BJ (cell line): ENCODE measurements at places on chromosomes 1 and 21. TPM values are rescaled to one million over a fixed set of nuclear protein-coding genes. Genes with fewer than 3 reads are reported as not detected.

GRCh38 chr1:240611228-240611618, 732 bp downstream of the GREM2 start:
- no peak for DNase-seq

- no peak for DNase-seq
These were observed 13.6 kb downstream of the GABRD start for GRCh38 chr1:2032737-2033136.

The CD5L gene
- polyA plus RNA-seq, result not detected in 2 replicates

GRCh38 chr1:212242288-212242984, 42.8 kb upstream of the PPP2R5A start:
- DNase-seq, result no peak

- no peak for DNase-seq
These were observed 71.4 kb downstream of the ZNF281 start for GRCh38 chr1:200338451-200338850.

DNA sequence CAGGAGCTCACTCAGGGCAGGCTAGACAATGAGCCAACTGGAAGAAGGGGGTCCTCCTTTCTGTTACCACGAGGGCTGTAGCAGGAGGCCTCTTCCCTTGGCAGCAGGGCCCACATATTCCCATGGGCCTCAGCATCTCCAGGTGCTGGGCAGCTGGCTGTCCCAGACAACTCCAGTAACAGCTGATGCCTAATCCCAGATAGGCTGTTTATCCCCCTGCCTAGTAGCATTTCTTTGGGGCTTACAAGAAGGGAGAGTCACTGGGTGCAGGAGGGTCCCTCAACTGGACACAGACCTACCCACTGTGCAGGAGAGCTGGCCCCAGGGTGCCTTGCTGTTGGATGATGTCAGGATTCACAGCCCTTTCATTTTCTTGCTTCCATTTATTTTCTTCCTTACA, 278.2 kb downstream of the DSCAM start:
- DNase-seq, result no peak

The INSRR gene
- polyA plus RNA-seq, result not detected in 2 replicates

- DNase-seq, result no peak
These were observed 610 bp downstream of the RBM8A start for GRCh38 chr1:145926686-145927062.

DNA sequence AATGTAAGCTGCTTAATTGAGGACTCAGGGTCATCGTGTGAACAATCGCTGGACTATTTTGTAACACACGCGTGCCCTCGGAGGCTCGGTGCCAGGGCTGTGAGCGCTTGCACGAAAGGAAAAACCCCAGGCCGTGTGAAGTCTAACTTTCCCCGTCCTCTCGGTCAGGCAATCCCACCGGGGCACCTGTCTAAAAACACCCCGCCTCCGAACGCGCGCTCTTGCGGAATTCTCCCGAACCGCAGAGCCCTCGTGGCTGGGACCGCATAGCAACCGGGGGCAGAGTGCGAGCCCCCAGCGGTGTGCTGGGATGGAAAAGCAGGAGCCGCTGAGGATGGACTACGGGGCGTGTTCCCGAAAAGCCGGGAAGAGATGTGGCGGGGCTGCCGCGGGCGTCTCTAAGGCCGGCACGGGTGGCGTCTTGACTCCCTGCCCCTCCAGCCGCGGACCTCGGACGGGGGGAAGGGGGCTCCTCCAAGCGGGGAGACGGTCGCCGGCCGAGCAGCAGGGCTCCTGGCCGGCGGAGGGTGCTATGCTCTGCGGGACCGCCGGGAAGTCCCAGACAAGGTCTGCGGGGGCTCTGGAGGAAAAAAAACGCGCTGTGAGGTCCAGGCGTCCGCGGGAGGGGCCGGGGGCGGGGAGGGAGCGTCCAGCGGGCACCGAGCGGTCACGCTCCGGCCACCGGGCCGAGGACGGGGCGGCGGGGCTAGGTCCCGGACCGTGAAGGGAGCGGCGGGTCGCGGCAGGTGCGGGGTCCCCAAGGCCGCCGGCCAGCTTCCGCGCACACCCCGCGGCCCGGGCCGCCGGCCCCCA, 936 bp downstream of the ZBTB21 start:
- no peak for DNase-seq

GRCh38 chr21:45253180-45253579, 34.5 kb downstream of the POFUT2 start:
- no peak for DNase-seq

The TCHH gene
- polyA plus RNA-seq, result not detected in 2 replicates

The CFH gene
- 13.6 and 30.0 TPM in 2 replicates for polyA plus RNA-seq

GRCh38 chr1:2479186-2479585, 3.1 kb downstream of the PLCH2 start:
- no peak for DNase-seq

GRCh38 chr1:117150316-117150715, 28.8 kb upstream of the TRIM45 start:
- DNase-seq, result no peak

The LRRIQ3 gene
- 0.20 and 0.43 TPM in 2 replicates for polyA plus RNA-seq

The KRTAP21-3 gene
- polyA plus RNA-seq, result not detected in 2 replicates

The MRPL24 gene
- 104 and 120 TPM in 2 replicates for polyA plus RNA-seq

The RNF207 gene
- polyA plus RNA-seq, result 12.0 and 17.9 TPM in 2 replicates

DNA sequence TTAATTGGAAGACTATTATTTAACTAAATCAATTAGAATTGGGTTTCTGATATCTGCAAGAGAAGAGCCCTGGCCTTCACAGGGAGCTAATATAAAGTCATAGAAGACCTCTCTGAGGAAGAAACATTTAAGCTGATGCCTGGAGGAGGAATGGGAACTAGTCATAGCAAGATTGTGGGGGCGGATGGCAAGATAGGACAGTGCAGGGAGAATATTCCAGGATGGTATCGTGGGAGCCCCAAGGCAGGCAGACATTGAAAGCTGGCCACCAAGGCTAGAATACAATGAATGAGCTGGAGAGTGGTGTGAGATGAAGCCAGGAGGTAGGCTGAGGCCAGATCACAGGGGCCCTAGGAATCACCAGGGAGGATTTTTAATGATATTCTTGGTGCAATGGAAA, 20.8 kb upstream of the MYSM1 start:
- no peak for DNase-seq

DNA sequence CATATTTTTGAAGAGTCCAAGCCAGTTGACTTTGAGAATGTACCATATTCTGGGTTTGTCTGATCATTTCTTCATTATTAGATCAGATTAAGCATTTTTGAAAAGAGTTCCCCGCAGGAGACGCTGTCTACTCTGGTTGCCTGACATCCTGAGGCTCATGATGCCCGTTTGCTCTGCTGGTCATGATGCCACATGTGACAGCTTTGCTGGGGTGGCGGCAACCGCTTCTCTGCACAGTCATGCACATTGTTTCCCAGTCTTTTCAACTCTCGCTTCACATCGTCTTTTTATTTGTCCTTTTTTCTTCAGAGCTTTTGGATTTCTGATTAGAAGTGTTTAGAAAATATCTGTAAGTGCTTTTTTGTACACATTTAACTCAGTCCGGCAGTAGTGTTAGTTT, 90.7 kb downstream of the ST6GALNAC5 start:
- no peak for DNase-seq

GRCh38 chr1:161099090-161099802, 1.1 kb downstream of the KLHDC9 start:
- no peak for DNase-seq

The APCS gene
- not detected in 2 replicates for polyA plus RNA-seq
